Hematopoietic multipotent progenitor cell treated with erythropoietin and hydrocortisone succinate and interleukin-3 and kit ligand, for 15 days (in vitro differentiated cells): ENCODE measurements at places on chromosomes 16 and 17.

- DNase-seq: peak; percentile 47
Observed at GRCh38 chr16:1972490-1972877, 631 bp downstream of the TBL3 start.

- DNase-seq: no peak
Observed at GRCh38 chr16:79589601-79590102, 10.9 kb downstream of the MAF start.

- no peak for DNase-seq
Observed at GRCh38 chr17:13351046-13351445, 250.7 kb downstream of the HS3ST3A1 start.

- no peak for DNase-seq
Observed at GRCh38 chr17:72684405-72685020, 408.0 kb downstream of the SLC39A11 start.

DNA sequence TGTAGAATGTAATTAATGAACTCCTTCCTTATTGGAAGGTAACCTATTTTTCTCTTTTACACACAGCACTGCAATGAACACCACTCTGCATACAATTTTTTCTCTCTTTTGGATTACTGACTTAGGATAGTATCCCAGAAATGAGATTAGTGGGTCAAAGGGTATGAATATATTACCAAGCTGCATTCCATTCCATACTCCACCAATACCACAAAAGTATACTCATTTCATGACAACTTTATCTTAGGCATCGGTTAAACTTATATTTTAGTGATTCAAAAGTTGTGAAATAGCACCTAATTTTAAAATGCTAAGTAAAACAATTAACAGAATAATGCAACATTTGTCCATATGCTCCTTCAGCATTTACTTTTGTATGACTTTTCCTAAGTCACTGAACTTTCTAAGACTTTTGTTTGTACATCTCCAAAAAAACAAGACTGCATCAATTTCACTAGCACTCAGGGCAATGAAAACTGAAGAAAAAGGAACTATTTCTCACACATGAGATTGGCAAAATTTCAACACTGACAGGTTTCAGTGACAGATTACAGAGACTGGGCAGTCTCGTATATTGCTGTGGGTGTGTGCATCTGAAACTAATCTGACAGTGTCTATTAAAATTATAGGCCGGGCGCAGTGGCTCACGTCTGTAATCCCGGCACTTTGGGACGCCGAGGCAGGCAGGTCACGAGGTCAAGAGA, 32.1 kb downstream of the HELZ start:
- DNase-seq: peak; percentile 86
